Ovary (tissue), 10 donors: ENCODE measurements at places on chromosomes 6 and 20.

DNA sequence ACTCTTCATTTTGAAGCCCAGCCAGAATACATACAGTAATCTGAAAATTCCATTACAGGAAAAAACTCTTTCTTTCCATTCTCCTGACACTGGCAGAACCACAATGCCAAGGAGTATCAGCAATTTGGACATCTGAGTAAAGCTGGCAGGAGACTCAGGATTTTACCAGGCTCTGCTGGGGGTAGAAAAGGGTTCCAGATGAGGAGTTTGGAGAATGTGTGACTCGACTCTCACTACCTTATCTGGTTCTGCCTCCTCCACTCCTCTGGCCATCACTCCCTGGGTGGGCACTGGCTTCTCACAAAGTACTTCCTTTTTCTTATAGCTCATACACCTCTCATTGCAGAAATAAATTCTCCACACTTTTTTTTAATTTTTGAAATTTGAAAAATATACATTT lies 10.6 kb upstream of the WFDC8 start:
- no peak overlapping the region for H3K4me3 ChIP-seq
- no peaks in the 10 kb centered on the region for H3K4me1 ChIP-seq
- H3K27ac ChIP-seq = no peak overlapping the region
- DNase-seq = no peak
- H3K36me3 ChIP-seq = no peaks in the 10 kb centered on the region

DNA sequence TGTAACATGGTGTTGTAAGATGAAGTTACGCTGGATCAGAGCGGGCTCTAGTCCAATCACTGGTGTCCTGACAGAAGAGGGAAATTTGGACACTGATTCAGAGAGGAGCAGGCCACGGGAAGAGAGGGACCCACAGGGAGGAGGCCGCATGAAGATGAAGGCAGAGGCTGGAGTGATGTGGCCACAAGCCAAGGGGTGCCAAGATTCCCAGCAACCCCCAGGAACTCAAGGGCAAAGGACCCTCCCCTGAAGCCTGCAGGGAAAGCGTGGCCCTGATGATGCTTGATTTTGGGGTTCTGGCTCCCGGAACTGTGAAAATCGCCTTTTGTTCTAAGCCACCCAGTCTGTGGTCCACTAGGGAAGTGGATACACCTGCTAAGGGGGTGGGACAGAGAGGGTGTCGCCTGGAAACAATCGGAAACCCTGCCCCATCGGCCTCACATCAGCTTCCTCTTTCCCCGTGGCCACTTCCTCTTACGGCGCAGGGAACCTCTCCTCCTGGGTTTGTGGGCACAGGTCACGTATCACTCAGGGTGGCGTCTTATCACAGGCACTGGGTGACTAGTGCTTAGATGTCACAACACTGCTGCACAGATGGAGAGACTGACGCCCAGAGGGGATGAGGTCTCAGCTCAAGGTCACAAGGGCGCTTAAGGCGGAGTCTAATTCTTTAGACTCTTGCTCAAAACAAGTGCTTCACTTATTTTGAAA lies 58.0 kb downstream of the SULF2 start:
- no peaks in the 10 kb centered on the region for H3K36me3 ChIP-seq
- no peaks in the 10 kb centered on the region for H3K27me3 ChIP-seq
- DNase-seq = no peak
- H3K4me1 ChIP-seq = peaks cover 5% of the 10 kb centered on the region
- no peak overlapping the region for H3K27ac ChIP-seq
- H3K4me3 ChIP-seq = no peak overlapping the region

DNA sequence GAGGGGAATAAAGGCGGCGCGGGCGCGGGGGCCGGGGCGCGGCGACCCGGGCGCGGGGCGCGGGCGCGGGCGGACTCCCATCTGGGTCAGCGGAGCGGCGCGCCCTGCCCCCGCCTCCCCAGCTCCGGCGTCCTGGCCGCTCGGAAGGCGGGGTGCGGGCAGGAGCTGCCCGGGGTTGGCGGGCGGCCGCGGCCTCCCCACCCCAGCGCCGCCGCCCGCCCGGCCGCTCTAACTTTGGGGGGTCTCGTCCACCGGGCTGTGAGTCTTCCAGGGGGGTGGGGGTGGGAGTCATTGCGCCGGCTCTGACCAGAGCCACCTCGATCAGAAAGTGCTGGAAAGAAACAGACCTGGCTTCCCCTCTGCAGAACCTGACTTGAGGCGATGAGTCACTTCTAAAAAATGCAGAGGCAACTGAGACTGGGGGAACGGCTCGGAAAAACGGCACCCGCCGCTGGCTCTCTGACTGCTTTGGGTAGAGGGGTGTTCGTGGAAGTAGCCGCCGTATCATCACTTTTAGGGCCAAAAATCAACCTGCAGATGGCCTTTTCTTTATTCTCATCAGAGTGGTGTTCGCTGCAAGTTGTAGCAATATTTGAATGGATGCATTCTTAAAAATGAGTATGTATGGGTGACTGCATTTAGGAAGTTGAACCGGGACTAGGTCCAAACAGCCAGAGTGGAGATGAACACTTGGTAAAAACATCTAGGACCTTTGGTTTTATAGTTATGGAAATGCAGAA lies 667 bp downstream of the CAP2 start:
- peak overlapping the region; percentile 50 for H3K27ac ChIP-seq
- no peaks in the 10 kb centered on the region for H3K4me1 ChIP-seq
- H3K27me3 ChIP-seq = no peaks in the 10 kb centered on the region

DNA sequence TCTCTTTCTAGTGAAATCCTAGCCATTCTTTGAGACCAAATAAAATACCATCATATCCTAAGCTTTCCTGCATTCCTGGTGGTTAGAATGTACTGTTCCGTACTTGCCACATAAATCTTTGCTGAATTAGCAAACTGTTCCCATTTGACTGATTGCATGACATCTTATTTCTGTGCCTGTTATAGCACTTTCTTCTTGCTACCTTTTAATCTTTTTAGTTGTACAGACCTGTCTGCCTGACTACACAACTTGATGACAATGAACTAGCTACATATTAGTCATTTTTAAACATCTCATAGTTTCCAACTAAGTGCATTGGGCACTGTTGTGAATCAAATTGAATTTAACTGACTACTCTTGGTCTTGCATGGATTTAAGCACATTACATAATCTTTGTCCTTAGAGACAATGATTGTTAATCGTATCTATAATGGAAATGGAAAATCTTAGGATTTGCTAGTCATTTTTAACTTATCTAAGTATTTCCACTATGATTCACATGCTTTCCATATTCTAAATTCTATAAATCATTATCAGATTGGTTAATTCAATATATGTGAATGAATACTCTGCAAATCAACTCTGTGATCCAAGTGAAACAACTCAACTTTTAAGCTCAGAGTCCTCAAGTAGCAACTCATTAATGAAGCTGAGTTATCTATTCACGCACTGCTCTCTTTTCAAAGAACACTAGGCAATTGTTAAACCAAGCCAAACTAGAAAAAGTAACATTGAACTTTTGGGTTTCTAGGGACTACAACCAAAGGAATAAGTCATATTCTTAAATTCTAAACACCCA lies 109.0 kb downstream of the TNFRSF21 start:
- H3K4me3 ChIP-seq = no peak overlapping the region
- H3K27ac ChIP-seq = no peak overlapping the region
- no peak for DNase-seq
- H3K4me1 ChIP-seq = no peaks in the 10 kb centered on the region
- H3K27me3 ChIP-seq = no peaks in the 10 kb centered on the region

DNA sequence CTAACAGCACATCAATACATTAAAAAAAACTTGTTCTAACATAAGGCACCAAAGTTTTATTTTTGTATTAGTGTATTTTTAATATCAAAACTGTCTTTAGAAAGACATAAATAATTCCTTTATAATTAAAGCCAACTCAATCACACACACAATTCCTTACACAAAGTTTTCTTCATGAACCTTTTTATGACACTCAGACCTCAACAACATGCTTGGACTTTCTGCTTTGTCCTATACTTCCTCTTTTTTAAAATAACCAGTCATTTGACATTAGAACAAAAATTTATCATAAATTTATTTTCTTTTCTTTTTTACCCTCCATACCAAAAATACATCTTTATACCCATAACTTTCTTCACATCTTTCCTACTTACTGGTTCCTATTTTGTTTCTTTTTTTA lies 292.0 kb upstream of the ARID1B start:
- H3K27ac ChIP-seq = no peak overlapping the region
- H3K36me3 ChIP-seq = no peaks in the 10 kb centered on the region
- H3K27me3 ChIP-seq = no peaks in the 10 kb centered on the region
- no peak overlapping the region for H3K4me3 ChIP-seq

DNA sequence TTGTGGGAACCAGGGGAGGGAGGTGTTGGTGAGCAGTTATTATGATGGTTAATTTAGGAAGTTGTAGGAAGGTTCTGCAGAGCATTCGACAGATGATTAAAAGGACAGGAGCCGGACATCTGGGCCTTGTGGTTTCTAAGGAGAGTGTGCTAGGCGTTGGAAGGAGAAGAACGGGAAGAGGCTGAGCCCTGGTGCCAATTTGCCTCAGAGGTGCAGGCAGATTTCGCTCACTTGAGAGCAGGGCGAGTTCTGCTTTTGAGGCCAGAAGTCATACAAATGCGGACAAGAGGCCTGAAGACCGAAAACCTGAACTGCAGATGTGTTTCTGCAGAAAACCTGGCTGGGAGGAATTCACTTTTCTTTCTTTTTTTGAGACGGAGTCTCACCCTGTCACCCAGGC lies 30.5 kb upstream of the RPS6KA2 start:
- H3K36me3 ChIP-seq = no peaks in the 10 kb centered on the region
- no peak overlapping the region for H3K4me3 ChIP-seq
- H3K27ac ChIP-seq = no peak overlapping the region

DNA sequence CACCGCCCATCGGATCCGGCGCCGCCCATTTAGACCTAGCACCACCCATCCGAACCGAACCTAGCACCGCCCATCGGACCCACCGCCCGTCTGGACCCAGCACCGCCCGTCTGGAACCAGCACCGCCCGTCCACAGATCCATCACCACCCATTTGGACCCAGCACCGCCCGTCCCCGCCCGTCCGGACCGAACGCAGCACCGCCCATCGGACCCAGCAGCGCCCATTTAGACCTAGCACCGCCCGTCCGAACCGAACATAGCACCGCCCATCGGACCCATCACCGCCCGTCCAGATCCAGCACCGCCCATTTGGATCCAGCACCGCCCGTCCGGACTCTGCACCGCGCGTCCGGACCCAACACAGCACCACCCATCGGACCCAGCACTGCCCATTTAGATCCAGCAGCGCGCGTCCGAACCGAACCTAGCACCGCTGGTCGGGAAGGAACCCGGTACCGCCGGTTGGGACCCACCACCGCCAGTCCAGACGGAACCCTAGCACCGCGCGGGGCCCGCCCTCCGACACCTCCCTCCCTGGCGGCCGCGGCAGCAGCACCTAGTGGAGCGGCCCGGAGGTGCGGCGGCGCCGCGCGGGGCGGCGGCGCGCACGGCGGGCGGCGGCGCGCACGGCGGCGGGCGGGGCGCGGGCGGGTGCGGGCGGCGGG lies 348 bp upstream of the AFDN start:
- H3K4me1 ChIP-seq = peaks cover 10% of the 10 kb centered on the region
- H3K27ac ChIP-seq = no peak overlapping the region
- H3K27me3 ChIP-seq = peaks cover 3% of the 10 kb centered on the region
- H3K36me3 ChIP-seq = no peaks in the 10 kb centered on the region
- peak overlapping the region; percentile 78 for H3K4me3 ChIP-seq
- peak; percentile 86 for DNase-seq

GRCh38 chr20:12331236-12331635 lies 413.5 kb downstream of the BTBD3 start:
- H3K4me1 ChIP-seq = no peaks in the 10 kb centered on the region
- DNase-seq = no peak
- H3K27ac ChIP-seq = no peak overlapping the region
- H3K27me3 ChIP-seq = no peaks in the 10 kb centered on the region

DNA sequence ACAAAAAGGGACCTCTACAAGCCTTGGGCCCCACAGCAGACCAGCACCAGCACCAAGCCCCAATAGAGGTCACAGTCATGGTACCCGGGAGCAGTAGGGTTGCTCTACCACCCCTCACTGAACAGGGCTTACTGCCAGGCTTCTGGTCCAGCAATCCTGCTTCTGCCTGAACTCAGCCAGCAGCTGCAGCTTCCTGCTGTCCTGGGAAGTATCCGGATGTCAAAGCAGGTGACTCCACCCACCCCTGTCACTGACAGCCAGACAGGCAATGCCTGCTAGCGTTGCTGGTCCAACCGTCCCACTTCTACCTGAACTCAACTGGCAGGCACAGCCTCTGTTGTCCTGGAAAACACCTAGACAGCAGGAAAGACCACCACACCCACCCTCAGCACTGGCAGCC lies 47.0 kb upstream of the PCSK2 start:
- no peaks in the 10 kb centered on the region for H3K27me3 ChIP-seq
- no peaks in the 10 kb centered on the region for H3K36me3 ChIP-seq
- no peak overlapping the region for H3K4me3 ChIP-seq
- no peak for DNase-seq
- H3K27ac ChIP-seq = no peak overlapping the region
- H3K4me1 ChIP-seq = peaks cover 1% of the 10 kb centered on the region

GRCh38 chr6:134948142-134948541 lies 1.8 kb downstream of the ALDH8A1 start:
- DNase-seq = no peak
- no peaks in the 10 kb centered on the region for H3K36me3 ChIP-seq
- H3K4me1 ChIP-seq = no peaks in the 10 kb centered on the region
- no peaks in the 10 kb centered on the region for H3K27me3 ChIP-seq
- no peak overlapping the region for H3K4me3 ChIP-seq

DNA sequence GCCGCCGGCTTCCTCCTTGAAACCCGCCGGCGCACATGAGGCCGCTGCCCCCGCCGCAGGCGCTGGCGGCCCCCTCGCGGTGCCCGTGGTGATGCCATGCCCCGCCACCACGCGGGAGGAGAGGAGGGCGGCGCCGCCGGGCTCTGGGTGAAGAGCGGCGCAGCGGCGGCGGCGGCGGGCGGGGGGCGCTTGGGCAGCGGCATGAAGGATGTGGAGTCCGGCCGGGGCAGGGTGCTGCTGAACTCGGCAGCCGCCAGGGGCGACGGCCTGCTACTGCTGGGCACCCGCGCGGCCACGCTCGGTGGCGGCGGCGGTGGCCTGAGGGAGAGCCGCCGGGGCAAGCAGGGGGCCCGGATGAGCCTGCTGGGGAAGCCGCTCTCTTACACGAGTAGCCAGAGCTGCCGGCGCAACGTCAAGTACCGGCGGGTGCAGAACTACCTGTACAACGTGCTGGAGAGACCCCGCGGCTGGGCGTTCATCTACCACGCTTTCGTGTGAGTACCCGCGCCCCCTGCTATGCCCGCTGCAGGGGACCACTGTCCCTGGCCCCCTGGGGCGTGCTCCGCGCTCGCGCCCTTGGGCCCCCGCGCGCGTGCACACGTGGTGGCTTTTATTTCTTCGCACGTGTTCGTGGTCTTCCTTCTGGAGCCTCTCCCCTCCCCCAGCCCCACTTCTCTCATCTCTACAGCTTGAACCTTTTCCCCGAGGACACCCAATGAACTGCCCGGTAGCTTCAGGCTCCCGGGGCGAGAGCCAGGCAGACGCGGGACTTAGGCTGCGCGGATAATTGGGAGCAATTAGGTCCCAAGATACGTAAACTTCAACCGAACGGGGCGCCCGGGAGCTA lies 453 bp downstream of the KCNQ5 start:
- H3K27ac ChIP-seq = no peak overlapping the region
- no peaks in the 10 kb centered on the region for H3K27me3 ChIP-seq
- no peaks in the 10 kb centered on the region for H3K36me3 ChIP-seq
- peak overlapping the region; percentile 18 for H3K4me3 ChIP-seq
- no peak for DNase-seq
- H3K4me1 ChIP-seq = peaks cover 6% of the 10 kb centered on the region
